Central memory CD4-positive, alpha-beta T cell (primary cell): ENCODE measurements at places on chromosomes 16 and 17.
A peak's percentile ranks its signal among the peaks of the same experiment; 100 is the strongest.

DNA sequence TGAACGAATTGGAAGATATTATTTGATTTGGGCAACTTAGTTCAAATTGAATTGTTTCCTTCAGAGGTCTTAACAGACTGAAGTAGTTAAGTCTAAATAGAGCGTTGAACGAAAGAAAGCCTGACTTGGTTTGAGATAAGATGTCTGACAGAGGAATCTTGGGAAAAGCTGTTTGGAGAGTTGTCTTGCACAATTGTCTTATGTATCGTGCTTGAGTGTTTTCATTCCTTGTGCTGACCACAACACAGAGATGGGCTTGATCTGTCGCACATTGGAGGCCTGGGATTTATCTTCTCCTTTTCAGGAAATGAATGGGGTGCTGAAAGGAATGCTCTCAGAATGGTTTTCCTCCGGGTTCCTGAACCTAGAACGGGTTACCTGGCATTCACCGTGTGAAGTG, 7.8 kb downstream of the MLYCD start:
- no peak for DNase-seq

- no peak for DNase-seq
Observed at GRCh38 chr16:3356118-3356517, 429 bp downstream of the OR2C1 start.

DNA sequence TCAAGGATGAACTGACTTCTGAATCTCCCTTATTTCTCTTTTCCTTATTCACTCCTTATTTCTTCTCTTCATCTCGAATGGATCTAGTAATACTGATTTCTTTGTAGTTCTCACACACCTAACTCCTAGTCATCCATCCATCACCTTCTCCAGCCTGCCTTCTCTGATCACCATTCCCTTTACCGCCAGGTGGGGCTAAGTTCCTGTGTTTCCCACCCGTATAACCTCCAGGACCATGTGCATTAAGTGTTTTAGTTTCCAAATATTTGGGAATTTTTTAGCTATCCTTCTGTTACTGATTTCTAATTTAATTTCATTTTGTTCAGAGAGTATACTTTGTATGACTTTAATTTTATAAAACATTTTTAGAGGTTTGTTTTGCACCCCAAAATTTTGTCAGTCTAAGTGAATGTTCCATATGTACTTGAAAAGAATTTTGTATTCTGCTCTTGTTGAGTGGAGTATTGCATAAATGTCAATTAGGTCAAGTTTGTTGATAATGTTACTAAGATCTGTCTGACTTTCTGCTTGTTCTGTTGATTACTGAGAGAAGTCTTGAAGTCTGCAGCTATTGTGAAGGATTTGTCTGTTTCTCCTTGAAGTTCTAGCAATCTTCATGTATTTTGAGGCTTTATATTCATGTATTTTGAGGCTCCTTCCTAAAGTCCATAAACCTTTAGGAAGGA, 8.8 kb downstream of the BPTF start:
- no peak for DNase-seq

- no peak for DNase-seq
Observed at GRCh38 chr17:49978501-49978900, 9.5 kb downstream of the DLX4 start.

GRCh38 chr16:88481851-88482250, 28.8 kb downstream of the ZFPM1 start:
- no peak for DNase-seq

GRCh38 chr17:32927724-32928585, at the start of gene TMEM98:
Gene TMEM98, plus strand, starts transcription at chr17:32928153. Its CDS starts 3,376 bp downstream, at chr17:32931529.
- no peak for DNase-seq

DNA sequence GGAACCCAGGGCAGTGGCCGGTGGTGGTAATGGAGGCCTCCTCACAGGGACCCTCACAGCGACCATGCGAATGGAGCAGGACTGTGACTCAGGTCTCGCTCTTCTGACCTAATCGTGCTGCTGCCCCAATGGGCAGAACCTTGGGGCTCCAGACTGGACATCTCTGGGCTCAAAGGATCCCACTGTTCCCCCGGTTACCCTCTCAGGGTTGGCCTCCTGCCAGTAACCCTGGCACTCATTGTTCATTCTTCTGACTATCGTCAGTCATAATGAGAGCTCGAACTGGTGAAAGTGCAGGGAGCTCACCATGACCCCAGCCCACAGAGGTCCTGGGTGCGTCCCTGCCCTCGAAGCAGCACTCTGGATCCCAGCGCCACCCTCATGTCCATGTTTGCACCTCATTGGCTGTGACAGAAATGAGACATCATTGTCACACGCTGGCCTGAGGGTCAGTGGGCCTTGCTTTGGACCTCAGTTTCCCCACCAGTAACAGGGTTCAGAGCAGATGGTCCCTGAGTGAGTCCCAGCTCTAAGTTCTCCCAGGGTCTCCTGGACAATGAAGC, 4.0 kb upstream of the NPRL3 start:
- no peak for DNase-seq

- no peak for DNase-seq
Observed at GRCh38 chr17:77718669-77718961, 239.9 kb upstream of the TNRC6C start.

DNA sequence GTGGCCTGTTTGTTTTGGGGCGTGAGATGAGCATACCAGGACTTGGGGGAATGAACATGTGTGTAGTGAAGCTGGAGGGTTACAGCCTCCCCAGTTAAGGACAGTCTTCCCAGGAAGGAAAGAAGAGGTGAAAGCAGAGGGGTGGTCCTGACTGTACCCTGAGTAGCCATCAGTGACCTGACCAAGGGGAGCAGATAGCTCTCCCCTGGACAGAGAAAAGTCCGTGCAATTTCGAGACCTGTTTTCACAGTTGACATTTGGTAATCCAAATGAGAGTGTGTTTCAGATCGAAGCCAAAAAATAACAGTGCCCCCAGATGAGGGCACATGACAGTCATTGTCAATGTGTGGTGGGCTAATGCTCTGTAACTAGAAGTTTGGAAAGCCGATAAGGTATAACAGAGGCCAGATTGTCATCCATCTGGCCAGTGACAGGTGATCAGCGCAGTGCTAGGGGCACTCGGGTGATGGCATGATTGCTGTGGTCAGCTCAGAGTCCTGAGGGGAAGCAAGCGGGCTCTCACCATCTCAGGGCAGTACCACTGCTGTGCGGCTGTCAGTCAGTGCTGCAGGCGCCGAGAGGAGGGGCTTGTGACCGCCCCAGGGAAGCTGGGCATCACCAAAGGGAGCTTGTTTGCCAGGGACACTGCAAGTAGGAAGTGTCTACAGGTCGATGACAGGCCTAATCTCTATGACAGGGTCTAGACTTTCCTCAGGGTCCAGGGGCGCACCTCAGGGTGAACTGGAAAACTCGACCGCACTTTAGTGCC, 1.1 kb upstream of the NME2 start:
- DNase-seq = no peak

GRCh38 chr17:45819632-45820031, 25.0 kb upstream of the SPPL2C start:
- DNase-seq = no peak

- DNase-seq = no peak
Observed at GRCh38 chr17:55518510-55518909, 7.3 kb upstream of the SMIM36 start.

DNA sequence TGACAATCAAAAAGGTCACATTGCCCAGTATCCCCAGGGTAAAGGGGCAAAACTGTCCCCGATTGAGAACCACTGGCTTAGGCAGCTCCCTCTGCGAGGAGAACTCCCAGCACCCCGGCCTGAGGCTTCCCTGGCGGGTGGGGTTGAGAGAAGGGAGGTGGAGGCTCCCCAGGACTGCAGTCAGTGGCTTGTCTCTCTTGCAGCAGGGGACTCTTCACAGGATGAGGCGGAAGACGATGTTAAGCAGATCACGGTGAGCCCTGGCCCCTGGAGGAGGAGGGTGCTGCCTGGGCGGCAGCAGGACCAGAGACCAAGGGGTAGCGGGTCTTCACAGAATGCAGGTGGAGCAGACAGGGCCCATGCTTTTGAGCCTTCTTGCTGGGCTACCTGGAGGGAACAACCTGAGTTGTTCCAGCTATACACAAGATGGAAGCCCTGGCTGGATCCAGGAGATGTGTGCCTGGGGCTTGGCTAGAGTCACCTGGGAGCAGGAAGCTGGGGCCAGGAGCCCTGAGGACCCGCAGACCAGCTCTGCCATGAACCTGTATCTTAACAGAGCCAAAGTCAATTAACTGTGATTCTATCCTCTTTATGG, 16.8 kb downstream of the POLR3E start:
- no peak for DNase-seq

GRCh38 chr16:2088759-2089358, 41.1 kb downstream of the TSC2 start:
- no peak for DNase-seq

- DNase-seq = no peak
Observed at GRCh38 chr17:69729944-69730343, 315.4 kb downstream of the MAP2K6 start.

DNA sequence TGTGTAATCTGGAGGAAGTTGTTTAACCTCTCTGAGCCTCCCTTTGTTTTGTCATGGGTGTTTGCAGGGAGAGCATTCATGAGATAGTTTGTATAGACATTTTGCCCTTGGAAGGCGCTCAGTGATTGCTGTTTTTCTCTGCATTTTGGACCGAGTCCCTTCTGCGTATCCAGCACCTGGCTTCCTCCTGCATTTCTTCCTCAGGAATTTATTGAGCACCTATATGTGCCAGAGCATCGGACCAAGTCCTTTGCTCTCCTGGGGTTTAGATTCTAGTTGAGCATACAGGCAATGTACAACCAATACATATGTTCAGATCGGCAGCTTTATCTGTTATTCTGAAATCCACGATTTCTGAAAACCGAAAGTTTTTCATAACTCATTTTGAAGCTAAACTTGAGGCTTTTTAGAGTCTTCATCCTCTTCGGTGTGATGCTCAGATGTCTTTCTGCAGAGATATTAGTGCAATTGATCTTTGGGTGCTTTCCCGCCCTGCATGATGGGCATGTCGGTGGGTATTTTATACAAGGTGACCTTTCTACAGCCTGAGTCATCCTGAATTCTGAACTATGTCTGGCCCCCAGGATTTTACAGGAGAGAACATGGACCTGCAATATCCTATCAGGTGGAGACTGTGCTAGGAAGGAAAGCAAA, 4.1 kb downstream of the IL4R start:
- DNase-seq = no peak

GRCh38 chr17:38459567-38459966, 31.3 kb downstream of the ARHGAP23 start:
- DNase-seq = no peak

DNA sequence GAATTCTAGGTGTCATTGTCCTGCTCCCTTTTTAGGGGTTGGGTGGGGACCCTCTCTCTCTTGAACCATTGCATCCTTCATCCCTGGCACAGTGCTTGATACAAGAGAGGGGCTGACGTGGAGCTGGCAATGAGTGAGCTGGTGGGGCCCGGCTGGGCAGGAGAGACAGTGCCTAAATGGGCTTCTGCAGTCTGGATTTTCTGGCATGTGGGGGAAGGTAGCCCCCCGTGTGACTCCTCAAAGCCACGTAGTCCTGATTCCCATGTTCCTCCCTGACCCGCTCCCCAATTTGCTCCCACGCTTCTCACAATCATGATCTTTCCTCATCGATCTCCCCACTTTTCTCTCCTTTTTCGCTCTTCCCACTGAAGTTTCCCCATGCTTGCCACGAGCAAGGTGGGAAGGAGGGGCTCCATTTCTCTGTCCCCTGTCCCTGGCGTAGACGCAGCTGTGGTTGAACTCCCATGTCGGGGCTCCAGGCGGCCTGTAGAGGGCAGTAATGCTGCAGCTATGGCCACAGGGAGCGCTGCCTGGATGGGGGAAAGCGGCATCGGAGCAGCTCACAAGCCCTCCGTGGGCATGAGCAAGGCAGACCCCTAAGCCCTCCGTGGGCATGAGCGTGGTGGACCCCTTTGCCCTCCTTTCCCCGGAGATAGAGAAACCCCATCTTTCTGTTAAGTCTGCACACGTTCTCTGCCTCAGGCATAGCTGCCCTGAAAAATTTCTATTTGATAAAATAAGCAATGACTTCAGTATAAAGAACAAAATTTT, 47.5 kb downstream of the HAPSTR1 start:
- peak; percentile 42 for DNase-seq

- no peak for DNase-seq
Observed at GRCh38 chr16:17457997-17458396, 12.8 kb downstream of the XYLT1 start.

- no peak for DNase-seq
Observed at GRCh38 chr17:964876-965275, 14.7 kb downstream of the NXN start.

GRCh38 chr16:86046667-86047270, 147.8 kb downstream of the IRF8 start:
- no peak for DNase-seq

DNA sequence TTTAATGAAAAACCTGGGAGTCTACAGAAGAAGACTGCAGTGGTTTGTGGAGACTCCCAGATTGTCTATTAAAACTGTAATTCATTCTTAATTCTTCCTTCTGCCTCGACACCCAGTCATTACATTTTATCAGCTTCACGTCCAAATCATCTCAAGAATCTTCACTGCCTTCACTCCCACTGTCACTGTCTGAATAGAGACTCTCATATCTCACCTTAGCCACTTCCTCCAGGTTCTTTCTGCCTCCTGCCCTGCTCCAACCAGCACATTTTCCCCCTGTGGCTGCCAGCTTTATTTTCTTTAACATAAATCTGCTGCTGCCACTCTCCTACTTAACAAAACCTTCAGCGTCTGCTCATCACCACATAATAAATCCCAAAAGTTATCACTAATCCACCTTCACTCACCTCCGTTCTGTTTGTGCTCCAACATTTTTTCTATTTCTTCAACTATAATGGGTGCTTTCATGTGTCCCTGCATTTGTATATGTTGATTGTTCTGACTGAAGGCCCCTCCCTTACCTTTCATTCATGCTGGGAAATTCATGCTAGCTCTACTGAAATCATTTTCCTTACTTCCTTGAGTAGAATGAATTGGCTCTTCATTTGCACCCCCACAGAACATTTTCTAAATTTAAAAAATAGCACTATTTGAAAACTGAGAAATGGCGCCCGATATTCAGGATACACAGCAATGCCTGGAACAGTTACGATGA, 38.9 kb downstream of the KCNJ2 start:
- no peak for DNase-seq

GRCh38 chr16:3283543-3284447, 504 bp downstream of the ZNF263 start:
- DNase-seq = no peak
